ENCODE measurements at places on chromosomes 3 and 15.

DNA sequence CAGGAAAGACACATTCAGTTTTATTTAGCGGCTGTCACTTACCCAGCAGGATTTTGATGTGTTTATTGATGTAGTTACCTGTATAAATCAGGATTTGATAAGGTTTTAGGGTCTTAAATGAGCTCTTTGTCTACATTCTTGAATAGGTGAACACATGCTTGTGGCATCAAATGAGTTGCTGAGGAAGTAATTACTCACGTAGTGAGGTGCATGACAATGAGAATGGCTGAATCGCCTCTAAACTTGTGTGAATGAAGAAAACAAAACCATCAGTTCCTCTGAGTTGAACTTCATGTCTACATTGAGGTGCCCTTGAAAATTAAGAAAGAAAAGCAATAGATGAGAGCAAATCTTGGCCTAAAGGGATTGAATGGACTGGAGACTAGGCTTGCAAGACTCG is 245.6 kb upstream of the SATB1 start:
- no peak for DNase-seq

- DNase-seq = no peak
Observed at GRCh38 chr3:60514866-60515265, 736.4 kb downstream of the FHIT start.

GRCh38 chr15:74307827-74308811 is 59.3 kb downstream of the CYP11A1 start:
- DNase-seq = peak; percentile 71

DNA sequence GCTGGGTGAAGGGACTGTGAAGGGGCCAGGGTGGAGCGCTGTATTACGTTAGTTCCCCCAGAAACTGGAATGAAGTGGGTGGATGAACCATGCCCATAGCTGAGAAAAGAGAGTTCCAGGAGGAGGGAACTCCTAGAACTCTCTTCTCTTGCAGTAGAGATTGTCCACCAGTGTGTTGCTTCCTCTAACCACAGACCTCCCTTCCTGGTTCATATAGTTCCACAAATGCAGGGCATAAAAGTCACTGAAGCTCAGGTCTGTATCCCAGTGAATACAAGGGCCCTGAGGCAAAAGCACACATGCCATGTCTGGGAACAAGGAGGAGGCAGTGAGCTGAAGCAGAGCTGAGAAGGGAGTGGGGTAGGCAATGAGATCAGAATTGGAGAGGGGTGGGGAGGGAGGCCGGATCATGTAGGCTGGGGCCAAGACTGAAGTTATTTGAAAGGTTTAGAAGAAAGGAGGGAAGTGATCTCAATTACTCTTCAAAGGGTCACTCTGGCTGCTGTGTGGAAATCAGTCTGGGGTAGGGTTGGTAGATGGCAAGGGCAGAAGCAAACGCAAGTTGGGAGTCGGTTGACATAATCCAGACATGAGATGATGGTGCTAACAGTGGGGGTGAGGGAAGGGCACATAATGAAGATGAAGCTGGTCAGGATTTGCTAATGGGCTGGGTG is 6.5 kb downstream of the A4GNT start:
- no peak for DNase-seq

DNA sequence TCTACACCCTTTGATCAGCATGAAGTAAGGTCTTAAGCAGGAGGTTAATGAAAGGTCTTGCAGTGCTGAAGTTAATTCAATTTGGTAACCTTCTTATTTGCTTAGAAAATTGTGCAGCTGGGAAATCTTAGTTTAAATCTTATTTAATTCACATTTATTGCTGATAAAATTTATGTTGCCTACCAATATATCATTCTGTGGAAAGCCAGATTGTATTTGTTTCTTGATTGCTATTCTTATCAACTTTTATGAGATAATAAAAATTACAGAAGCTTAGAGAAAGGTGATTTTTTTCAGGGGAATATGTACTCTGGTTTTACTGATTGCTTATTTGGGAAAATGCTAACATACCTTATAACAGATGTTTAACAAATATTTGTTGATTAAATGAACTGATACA is 64.0 kb upstream of the PAQR5 start:
- DNase-seq = no peak

GRCh38 chr15:94040541-94041248 is 190.7 kb upstream of the MCTP2 start:
- no peak for DNase-seq

- DNase-seq = no peak
Observed at GRCh38 chr3:55157731-55158130, 229.9 kb upstream of the LRTM1 start.

DNA sequence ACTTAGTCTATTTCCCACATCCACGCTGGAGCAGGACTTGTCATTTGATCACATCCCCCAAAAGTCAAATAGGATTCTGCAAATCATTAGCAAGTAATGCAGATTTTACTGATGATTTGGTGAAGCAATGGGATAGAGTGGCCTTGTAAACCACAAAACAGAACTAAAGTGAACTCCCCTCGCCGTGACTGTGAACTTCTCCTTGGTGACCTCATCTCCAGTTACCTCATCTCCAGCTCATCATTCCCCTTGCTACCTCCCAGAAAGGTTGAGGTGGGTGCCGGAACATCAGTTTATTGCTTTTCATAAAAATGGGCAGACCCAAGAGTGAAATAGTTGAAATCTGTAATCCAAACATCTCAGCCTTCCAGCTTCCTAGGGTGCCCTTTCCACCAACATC is 36.7 kb upstream of the ADPGK start:
- DNase-seq = no peak

DNA sequence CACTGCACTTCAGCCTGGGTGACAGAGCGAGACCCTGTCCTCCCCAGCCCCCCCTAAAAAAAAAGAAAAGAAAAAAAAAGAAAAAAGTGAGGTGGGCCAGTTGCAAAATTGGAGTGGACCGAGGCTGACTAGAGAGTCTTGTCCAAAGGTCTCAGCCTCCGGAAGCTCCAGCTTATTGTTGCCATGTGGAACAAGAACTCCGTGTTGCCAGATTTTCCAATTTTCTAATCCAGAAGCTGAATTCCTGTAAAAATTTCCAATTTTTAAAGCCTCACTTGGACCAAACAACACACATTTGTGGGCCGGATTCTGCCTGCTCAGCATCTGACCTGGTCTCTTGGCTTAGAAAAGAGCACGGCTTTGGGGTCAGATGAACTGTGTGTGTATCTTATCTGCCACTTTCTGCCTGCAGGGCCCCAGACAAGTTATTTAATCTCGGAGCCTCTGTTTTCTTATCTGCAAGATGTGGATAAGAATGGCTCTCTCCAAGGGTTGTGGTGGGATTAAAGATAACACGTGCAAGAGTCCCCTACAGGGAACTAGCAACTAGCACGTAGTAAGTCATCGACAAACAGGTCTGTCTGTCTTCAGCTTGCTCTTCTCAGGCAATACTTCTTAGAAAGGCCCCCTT is 73.7 kb upstream of the TLE3 start:
- no peak for DNase-seq

DNA sequence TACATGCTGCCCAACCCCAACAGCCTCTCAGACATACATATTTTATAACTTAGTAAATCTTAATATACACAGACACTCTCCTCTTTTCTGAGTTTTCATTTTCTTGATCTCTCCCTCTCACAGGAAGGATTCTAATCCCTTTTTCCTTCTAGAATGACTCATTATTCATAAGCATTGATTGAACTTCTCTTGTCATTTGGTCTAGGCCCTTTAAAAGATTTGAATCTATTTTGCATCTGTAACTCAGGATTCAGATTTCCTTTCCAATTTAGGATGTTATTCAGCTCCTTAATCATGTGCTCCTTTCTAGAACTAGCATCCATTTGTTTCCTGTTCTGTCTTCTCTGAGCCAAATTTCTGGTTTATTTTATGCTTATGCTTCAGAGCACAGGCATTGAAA is 624.5 kb upstream of the SGO1 start:
- DNase-seq = no peak

- DNase-seq = peak; percentile 12
Observed at GRCh38 chr3:8324747-8325146, 176.9 kb upstream of the LMCD1 start.

- DNase-seq = no peak
Observed at GRCh38 chr3:149421764-149422163, 44.3 kb upstream of the TM4SF1 start.

DNA sequence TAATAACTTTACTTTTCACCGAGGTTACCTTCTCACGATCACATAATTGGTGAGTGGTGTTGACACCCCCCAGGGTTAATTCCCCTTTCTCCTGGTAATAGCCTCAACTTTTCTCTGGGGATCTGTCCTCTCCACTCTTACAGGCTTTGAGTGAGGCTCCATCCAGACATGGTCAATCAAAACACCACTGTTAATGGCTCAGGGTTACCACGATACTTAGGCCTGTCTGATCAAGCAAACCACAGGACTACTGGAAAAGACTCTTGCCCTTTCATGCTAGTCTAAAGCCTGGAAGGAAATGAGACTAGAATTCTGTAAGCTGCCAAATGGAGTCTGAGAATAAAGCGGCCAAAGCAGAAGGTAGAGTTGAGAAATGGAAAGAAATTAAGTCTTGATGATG is 56.5 kb upstream of the STT3B start:
- DNase-seq = no peak

GRCh38 chr3:126287536-126288241 is 69.5 kb downstream of the KLF15 start:
- peak; percentile 45 for DNase-seq

- no peak for DNase-seq
Observed at GRCh38 chr15:60275624-60276023, 122.2 kb downstream of the ANXA2 start.
